ENCODE measurements at places on chromosomes 1 and 21. TPM values are rescaled to one million over a fixed set of nuclear protein-coding genes. Genes with fewer than 3 reads are reported as not detected.

DNA sequence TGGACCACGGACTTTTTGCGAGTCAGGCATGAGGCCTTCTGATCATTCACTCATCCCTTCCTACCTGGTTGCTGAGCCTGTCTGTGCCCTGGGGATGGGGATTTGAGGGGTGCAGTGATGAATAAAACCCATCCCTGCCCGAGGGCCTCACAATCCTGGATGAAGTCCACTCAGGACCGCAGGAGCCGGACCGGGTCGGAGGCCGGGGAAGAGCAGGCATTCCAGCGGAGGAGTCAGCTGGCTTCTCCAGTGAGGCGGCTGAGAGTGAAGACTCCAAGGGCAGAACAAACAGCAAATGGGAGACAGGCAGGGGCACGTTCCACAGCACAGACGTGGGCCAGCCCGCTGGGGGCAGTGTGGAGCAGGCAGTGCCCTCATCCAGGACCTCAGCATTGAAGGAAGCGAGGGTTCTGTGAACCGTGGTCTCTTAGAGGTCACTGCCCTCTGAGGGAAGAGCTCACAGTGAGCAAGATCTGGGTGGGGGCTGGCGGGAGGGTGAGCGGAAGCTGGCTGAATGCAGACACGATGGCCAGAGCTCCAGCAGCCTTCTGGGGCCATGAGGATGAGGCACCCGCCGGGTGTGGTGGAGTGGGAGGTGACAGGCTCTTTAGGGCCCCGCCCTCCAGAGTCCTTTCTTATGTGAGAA is 10.9 kb upstream of the LRRC3 start:
- peak; percentile 19 for DNase-seq

Gene SWT1
- 0.71 TPM for total RNA-seq

DNA sequence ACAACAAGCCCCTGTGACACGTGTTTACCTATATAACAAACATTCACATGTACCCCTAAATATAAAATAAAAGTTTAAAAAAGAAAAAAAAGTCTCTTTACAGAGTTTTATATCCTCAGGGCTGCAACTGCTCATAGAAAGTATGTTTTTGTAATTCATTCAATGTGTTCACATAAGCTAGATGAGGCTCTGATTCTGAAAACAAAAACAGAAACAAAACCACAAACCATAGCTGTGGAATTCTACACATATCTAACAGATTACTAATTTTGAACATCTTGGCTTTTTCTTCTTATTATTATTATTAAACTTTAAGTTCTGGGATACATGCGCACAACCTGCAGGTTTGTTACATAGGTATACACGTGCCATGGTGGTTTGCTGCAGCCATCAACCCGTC is 579.6 kb upstream of the ZRANB2 start:
- DNase-seq: no peak

Gene ZNF672
- 36.0 TPM for total RNA-seq

Gene HUNK
- not detected for total RNA-seq

GRCh38 chr1:214361636-214362035 is 80.7 kb downstream of the SMYD2 start:
- DNase-seq: no peak

Gene NCF2
- 0.34 TPM for total RNA-seq

DNA sequence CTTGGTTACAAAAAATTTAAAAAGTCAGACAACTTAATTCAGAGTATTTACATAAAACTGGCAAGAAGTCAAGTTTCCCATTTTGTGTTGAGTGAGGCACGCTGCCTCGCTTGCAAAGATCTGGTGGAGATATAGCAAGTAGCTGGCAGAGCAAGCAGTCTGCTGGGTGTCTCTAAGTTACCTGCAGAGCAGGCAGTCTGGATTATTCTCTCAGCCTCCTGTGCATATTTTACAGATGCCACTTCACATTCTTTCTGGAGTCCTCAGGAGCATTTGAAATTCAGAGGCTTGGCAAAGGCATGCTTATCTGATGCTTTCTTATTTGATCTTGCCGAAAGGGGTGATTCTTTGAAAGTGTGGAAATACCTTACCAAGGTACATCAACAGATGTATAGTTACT is 640.4 kb upstream of the ADGRL4 start:
- DNase-seq: no peak

- no peak for DNase-seq
Measured at GRCh38 chr1:43879414-43879813, 54.2 kb upstream of the ARTN start.

Gene KRTAP11-1
- not detected for total RNA-seq

- no peak for DNase-seq
Measured at GRCh38 chr21:28719723-28720122, 273.0 kb downstream of the LTN1 start.

Gene TTC24
- total RNA-seq: not detected

Gene ANKRD45
- 0.47 TPM for total RNA-seq

Gene OR2L2
- total RNA-seq: not detected

DNA sequence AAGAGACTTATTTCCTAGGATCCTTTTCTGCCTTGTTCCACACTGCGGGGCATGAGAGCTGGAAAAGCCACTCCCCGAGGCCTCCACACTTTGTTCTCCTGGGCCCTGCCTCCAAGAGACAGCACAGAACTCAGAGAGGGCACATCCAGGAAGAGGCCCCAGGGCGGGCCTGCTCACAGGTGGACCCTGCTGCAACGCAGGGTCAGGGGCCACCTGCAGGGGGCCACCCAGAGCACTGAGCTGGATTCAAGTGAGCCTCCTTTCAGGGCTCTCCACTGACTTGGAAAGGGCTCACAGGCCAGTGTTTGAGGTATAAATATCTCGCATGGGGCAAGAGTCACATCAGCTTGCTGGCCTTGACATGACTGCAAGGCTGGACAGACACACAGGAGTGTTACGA is 4.8 kb downstream of the RGS16 start:
- DNase-seq: peak; percentile 12

DNA sequence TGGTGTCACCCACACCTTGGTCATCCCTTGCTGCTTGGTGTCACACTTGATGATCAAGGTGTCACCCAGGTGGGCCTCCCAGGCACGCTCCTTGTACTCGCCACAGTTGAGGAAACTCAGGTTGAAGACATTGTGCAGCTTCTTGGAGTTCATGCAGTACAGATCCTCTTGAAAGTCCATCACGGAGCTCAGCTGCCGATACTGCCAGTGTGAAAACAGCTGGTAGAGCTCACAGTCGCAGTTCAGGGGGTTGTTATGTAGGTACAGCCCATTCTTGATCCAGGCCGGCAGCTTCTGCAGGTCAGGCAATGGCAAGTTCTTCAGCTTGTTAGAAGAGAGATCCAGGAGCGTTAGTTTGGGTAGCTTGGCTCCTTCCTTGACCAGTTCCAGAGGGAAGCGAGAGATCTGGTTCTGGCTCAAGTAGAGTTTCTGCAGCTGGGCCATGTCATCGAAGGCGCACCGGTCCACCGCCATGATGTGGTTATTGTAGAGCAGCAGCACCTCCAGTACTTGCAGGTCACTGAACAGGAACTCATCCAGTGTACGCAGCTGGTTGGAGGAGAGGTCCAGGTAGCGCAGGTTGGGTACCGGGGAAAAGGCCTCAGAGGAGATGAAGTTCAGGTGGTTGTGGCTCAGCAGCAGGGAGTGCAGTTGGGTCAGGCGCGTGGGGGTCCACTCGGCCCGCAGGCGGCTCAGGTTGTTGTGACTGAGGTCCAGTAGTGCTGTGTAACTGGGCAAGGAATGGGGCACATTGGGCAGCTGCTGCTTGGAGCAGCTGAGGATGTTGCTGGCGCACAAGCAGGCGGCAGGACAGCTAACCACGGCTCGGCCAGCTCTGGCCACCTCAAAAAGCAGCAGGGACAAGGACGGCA is 1.3 kb downstream of the AMIGO1 start:
- no peak for DNase-seq

DNA sequence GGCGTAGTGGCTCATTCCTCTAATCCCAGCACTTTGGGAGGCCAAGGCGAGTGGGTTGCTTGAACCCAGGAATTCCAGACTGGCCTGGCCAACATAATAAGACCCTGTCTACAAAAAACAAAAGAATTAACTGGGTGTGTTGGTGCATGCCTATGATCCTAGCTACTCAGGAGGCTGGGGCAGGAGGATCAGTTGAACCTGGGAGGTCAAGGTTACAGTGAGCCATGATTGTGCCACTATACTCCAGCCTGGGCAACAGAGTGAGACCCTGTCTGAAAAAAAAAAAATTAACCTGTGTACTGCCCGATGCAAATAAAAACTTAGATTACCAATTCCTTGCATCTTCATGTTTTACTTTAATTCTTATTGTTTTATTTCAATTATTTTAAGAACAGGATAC is 193.2 kb downstream of the PATJ start:
- no peak for DNase-seq

Measured in HT-29 (cell line).